Mesothelial cell of epicardium (in vitro differentiated cells): ENCODE measurements at places on chromosomes 3 and 15.

DNA sequence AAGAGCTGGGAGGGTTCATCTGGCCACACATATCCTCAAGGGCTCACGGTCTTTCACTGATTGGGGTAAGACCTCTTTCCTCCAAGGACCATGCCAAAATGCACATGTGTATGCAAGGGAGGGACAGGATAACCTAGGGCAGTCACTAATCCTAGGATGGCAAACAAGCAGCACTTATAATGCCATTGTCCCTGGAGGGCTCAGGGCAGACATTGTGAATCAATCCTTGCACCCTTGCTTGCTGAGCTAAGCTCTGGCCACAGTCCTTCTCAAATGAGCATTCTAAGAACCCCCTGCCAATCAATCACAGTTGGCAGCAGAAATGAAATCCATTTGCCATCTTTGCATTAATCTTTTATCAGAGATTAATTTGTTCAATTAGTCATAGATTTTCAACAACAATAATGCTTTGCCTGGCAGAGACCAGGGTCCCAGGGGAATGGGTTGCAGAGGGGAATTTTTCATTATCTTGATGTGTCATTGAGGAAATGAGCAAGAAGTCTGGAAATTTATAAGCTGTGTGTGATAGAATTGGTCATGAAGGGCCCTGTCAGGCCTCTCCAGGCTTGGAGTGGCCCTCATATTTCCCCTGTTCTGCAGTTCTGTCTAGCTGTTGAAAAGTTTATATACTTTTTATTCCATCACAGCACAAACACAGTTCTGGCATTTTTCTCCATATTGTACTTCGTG lies 57.2 kb upstream of the KY start:
- DNase-seq = no peak

GRCh38 chr15:77446840-77447390 lies 26.2 kb downstream of the HMG20A start:
- DNase-seq = no peak

GRCh38 chr3:32184187-32184730 lies 54.2 kb upstream of the CMTM8 start:
- no peak for DNase-seq

DNA sequence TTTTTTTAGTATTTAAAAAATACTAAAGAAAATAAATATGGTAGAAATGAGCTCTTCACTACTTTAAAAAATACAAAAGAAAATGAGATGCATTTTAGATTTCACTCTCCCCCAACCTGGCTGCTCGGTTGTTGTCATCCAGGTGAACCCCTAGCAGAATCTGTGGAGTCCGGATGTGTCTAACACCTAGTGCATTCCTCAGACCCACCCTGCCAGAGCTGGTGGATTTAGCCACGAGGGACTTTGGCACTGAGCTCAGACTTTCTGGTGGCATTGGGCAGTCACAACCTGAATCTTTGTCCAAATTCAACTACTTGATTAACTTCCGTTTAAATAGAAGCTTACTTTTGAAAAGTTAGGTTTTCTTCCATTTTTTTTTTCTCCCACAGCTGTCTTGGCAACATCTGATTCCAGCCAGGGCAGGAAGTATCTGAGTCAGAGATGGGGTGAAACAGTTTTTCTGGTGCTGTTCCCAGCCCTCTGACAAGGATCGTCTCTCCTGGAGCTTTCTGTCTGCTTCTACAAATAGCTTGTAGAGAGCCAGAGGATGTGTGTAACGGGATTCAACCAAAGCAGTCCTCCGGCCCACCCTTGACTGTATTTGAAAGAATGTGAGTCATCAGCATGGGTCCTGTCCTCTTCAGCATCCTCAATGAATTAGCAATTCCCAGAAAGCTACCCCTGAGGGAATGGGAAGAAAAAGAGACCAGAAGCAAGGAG lies 301.8 kb upstream of the MCTP2 start:
- DNase-seq = no peak

DNA sequence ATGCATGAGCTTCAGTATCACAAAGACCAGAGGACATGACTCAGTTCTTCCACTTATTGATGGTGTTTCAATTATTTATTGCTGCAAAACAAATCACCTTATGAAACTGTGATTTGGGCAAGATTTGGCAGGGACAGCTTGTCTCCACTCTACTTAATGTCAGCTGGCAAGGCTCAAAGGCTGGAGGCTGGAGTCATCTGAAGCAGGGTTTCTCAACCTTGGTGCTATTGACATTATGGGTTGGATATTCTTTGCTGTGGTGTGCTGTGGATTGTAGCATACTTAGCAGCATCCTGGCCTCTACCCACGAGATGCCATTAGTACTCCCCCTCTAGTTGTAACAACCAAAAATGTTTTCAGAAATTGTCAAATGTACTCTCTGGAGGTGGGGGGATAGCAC lies 138.8 kb upstream of the PEX5L start:
- no peak for DNase-seq

- DNase-seq = no peak
These were observed 554.8 kb downstream of the MFSD1 start for GRCh38 chr3:159356606-159357005.

DNA sequence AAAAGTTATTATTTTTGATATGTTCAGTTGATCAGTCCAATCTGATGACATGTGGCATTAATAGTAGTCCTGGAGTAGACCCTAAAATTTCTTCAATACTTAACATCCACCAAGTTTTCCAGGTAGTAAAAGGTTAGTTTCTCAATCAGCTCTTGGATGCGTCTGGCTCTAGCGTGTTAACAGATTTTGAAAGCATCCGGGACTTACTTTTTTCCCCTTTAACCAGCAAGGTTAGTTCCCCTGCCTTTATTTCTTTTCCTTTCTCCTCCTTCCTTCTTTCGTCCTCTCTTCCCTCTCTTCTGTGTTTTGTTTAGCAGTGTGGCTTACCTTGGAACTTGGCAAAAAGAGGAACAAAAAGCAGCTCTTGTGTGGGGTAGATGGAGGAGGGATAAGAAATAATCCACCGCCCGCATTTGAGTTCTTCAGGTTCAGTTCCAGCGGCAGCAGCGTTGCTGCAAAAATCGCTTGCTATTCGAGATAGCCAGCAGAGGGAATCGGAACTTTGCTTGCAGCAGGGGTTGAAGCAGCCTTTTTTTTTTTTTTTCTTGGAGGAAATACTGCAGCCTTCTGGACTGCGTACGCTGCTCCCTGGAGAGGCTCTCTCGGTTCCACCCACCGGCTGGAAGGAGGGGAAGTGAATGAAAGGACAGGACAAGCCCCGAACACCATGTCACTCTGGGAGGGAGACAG lies at the start of gene RBMS3:
TSS of gene RBMS3 (plus strand) at position 668 of the 690 bp plus-strand sequence.
- DNase-seq = peak; percentile 61

DNA sequence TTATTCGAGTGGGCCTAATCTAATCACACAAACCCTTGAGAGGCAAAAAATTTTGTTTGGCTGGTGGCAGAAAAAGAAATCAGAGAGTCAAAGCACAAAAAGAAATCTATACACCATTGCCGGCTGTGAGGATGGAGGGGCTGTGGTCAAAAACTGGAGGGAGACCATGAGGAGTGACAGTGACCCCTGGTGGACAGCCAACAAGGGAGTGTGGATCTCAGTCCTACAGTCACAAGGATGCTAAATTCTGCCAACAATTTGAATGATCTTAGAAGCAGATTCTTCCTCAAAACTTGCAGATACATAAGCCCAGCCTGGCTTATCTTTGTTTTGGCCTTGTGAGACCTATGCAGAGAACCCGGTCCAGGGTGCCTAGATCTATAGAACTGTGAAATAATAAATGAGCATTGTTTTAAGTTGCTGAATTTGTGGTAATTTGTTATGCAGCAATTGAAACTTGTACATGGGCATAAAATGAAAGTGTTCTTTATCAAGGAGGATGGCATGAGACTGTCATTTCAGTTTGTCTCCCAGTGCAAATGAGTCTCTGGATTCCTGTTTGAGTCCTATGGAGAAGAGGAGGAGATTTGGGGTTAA lies 103.0 kb upstream of the ARHGEF26 start:
- peak; percentile 39 for DNase-seq

GRCh38 chr3:187986514-187986934 lies 167.4 kb upstream of the LPP start:
- DNase-seq = no peak

- DNase-seq = no peak
These were observed 302.4 kb downstream of the EPHB1 start for GRCh38 chr3:135097276-135097946.

DNA sequence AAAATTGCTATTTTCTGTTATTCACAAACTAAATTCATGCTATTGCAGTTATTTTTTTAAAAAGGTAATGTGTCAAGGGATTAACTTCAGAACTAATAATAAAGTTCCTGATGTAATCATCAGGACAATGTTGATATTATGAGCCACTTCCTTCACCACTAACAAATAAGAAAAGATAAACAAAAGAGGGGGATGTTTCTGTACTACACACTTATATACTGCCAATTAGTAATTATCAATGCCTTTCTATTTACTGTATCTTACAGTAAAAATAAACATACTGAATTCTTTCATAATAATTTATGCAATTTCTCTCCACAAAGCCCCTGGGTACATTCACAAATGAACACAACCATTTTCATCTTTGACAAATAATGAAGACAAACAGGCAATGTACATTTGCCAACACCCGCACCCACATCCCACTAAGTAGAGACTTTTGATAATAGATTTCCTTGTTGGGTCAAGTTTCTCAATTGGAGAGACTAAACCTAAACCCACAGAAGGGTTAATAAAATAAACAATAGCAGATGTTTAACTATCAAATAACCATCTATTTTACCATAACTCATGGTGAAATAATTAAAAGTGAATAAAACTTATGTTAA lies 3.7 kb downstream of the CBLB start:
- no peak for DNase-seq

- no peak for DNase-seq
These were observed 77.0 kb downstream of the NTRK3 start for GRCh38 chr15:88179562-88179961.

DNA sequence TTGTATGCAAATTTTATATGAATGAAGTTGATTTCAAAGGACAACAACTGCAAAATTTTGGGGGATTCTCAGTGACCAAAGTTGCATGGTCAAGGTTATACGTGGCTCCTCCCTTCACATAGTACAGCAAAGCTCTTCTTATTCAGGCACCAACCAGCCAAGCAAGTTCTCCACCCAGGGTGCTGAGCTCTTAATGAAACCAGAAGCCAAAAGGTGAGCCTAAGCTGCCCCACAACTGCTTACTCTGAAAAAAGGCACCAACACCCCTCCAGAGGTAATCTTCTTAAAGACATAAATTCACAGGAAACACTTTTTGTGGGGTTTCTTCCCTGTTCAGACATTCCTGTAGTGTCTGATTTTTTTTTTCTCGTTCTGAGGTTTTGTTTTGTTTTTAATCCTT lies 106.1 kb upstream of the GMNC start:
- no peak for DNase-seq

GRCh38 chr3:194514626-194515025 lies 27.8 kb upstream of the ATP13A3 start:
- DNase-seq = no peak

GRCh38 chr15:26182441-26182840 lies 319.3 kb upstream of the ATP10A start:
- DNase-seq = no peak

GRCh38 chr3:112481302-112481721 lies 18.0 kb downstream of the BTLA start:
- no peak for DNase-seq

- DNase-seq = no peak
These were observed 178.2 kb upstream of the GOLIM4 start for GRCh38 chr3:168273917-168274316.

DNA sequence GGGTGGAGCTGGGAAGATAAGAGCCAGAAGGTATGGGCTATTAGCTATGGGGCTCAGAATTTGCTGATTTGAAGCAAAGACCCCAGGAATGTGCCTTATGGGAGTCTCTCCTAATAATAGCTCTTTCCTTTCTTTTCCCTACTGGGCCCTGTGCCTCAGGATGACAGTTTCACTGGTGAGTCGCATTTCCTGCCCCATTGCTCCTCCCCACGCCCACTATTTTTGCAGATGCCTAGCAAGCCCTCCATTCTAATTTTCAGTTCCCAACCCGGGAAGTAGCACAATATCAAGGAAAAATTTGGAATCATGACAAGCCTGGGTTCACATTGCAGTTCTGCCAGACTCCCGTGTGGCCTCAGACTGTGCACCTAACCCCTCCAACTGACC lies 583 bp downstream of the IL17RE start:
- DNase-seq = no peak

DNA sequence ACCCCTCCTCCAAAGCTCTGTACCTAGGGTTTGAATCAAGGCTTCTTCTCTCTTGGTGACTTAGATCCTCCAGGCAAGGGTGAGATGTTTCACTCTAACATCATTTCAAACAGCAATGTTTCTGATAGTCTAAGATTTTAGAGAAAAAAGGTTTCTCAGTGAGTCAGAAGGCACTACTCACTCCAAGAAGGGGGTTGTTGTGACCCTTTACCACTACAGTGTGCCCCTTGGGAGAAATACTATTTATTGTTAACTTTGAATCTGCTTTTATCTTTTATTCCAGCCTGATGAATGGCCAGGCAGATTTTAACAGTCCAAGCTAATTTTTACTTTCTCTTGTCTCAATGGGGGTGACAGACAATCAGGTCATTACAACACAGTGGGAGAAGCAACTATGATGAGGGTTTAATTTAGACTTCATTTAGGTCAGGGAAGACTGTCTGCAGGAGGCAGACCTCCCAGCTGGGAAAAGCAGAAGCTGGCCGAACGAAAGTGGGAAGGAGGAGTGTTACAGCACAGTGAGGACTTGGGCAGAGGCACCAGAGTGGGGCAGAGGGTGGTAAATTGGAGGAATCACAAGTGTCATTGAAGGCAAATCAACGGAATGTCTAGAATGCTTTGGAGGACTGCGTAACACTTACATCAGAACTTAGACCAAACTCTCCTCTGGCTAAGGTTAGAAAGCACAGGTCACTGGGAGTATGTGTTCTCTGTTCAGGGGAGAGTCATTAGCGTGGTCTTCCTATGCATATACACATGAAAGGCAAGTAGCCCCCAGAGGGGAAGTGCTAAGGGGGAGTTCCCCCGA lies 21.2 kb downstream of the ZNF860 start:
- DNase-seq = no peak

GRCh38 chr3:100087198-100087597 lies 27.1 kb downstream of the FILIP1L start:
- DNase-seq = no peak

- DNase-seq = no peak
These were observed 49.3 kb downstream of the CMTM6 start for GRCh38 chr3:32453346-32453745.

- no peak for DNase-seq
These were observed 279.8 kb downstream of the RORA start for GRCh38 chr15:60949039-60949977.

- DNase-seq = no peak
These were observed 43.6 kb upstream of the PDZRN3 start for GRCh38 chr3:73668391-73668790.

DNA sequence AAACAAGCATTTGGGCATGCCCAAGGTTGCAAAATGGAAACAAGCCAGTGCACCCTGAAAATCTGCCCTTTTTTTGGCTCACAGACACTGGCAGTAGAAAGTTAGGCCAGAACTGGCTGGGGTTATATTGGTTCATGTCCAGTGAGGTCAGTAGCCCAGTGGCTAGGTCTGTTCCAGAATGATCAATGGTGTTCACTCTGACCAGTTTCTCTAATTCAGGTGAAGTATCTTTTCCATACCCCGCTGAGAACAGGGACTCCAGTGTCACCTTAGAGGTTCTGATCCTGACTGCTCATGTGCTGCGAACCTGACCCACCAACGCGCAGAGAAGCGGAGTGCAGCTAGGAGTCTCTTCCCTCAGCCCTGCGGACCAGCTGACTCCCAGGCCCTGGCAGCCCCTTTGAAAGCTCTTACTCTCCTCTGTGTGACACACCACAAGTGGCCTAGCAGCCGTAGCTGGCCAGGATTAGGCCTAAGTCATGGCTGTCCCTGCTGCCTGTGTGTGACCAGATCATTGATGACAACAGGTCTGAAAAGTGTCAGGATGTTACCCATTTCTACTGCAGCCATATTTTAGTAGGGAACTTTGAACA lies 123.5 kb downstream of the GHSR start:
- no peak for DNase-seq
